Trophoblast cell (in vitro differentiated cells and primary cell): ENCODE measurements at places on chromosomes 5 and 9.

DNA sequence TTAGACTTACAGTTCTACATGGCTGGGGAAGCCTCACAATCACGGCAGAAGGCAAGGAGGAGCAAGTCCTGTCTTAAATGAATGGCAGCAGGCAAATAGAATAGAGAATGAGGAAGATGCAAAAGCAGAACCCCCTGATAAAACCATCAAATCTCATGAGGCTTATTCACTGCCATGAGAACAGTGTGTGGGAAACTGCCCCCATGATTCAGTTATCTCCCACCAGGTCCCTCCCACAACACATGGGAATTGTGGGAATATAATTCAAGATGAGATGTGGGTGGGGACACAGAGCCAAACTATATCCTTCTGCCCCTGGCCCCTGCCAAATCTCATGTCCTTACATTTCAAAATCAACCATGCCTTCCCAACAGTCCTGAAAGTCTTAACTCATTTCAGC is 367.1 kb downstream of the MED10 start:
- no peak for DNase-seq

- no peak for DNase-seq
These were observed 47.5 kb downstream of the DBH start for GRCh38 chr9:133683586-133684120.

DNA sequence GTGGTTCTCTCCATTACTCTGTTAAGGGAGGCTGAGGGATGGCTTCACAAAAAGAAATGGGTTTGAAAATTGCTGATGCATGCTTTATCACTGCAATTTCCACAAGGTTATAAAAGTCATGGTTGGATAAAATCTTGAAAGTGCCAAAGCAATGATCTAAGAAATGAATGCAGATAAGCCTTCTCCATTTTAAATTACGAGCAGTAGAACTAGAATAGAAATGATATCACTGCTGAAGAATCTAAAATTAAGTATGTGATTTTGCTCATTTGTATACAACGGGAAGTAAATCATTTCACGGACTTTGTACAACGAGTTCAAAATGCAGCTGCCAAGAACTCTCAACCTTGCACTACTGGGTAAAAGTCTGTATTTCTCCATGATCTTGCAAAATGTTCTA is 299.0 kb downstream of the PRELID2 start:
- DNase-seq: no peak

GRCh38 chr5:14025569-14026286 is 81.2 kb upstream of the DNAH5 start:
- DNase-seq: peak; percentile 37

GRCh38 chr5:176547802-176548201 is 1.3 kb upstream of the CDHR2 start:
- DNase-seq: peak; percentile 28

DNA sequence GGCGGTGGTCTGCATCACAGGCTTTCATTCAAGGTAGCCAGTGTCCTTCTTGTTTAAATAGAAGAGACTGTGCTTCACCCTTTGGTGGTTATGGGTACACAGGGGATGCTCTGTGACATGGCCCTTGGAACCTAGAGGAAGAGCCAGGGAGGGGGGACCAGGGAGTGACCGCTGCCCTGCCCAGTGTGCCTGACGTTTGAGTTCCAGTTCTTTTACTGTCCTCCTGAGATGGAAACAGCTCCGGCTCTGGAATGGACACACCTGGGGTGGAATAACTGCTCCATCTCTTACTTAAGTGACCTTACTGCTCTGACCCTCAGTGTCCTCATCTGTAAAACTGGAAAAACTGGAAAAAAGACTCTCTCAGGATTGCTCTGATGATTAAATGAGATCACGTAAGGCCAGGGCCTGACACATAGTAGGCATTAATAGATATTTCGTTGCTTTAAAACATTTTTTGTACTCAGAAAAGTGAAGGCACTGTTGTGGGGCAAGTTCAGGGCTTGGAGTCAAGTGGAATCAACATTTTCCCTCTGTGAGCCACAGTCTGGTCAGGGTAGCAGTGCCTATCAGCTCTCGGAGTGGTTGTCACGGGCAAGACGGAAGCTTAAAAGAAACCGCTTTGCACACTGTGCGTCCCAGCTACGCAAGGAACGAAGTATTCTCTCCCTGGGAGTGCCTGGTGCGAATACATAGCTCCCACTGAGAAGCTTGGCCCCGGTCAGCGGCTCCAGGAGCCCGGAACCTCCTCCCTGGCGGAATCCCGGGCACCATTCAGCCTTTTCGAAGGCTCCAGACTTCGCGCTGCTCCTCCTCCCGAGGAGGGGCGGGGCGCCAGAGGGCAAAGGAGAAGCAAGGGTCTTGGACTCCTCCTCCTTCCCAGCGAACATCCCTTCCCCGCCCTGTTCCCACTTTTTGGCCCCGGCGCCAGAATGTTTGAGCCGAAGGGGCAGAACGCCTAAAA is 5.8 kb downstream of the POU4F3 start:
- peak; percentile 68 for DNase-seq
